ENCODE measurements at places on chromosomes 5 and 9. TPM values are rescaled to one million over a fixed set of nuclear protein-coding genes. Genes with fewer than 3 reads are reported as not detected.

C9orf85 gene
- total RNA-seq, result 14.1 TPM

PCDHB16 gene
- 6.3 TPM for total RNA-seq

ADGRV1 gene
- 55.3 TPM for total RNA-seq

C9 gene
- total RNA-seq, result not detected

TNFSF8 gene
- 9.8 TPM for total RNA-seq

C9orf50 gene
- not detected for total RNA-seq

PKD2L2 gene
- not detected for total RNA-seq

HTR4 gene
- total RNA-seq, result 0.66 TPM

RNF44 gene
- total RNA-seq, result 17.1 TPM

GRM6 gene
- not detected for total RNA-seq

- H3K4me3 ChIP-seq, result no peak overlapping the region
- no peaks in the 10 kb centered on the region for H3K36me3 ChIP-seq
- no peaks in the 10 kb centered on the region for H3K27me3 ChIP-seq
Measured at GRCh38 chr5:102018690-102019089, 277.4 kb downstream of the SLCO4C1 start.

DNA sequence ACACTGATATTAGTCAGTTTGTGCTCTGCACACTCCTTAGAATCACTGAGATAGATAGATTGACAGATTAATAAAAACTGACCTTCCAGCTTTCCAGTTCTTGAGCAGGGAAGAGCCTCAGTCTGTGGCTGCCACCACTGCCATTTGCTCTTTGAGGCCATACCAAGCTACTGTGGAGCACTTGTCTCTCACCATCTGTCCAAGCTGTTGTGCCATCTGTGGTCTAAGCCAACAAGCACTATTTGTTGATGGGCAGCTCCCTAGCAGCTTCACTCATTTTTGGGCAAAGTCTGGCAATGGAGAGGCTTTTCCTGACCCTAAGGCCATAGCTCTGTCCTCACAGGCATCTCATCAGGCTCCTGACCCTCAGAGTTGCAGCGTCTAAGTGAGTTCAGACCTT lies 30.4 kb downstream of the HTR1A start:
- H3K27me3 ChIP-seq, result no peaks in the 10 kb centered on the region
- no peak overlapping the region for H3K27ac ChIP-seq
- DNase-seq, result no peak
- no peak overlapping the region for H3K4me3 ChIP-seq
- H3K4me1 ChIP-seq, result no peaks in the 10 kb centered on the region

GRCh38 chr5:137699336-137700281 lies 36.3 kb downstream of the KLHL3 start:
- H3K27me3 ChIP-seq, result no peaks in the 10 kb centered on the region
- DNase-seq, result no peak
- no peak overlapping the region for H3K4me3 ChIP-seq

GRCh38 chr5:151772029-151772845 lies 483 bp downstream of the G3BP1 start:
- H3K4me1 ChIP-seq, result peaks cover 3% of the 10 kb centered on the region
- H3K36me3 ChIP-seq, result no peaks in the 10 kb centered on the region
- peak overlapping the region; percentile 92 for H3K4me3 ChIP-seq
- H3K27me3 ChIP-seq, result no peaks in the 10 kb centered on the region
- H3K27ac ChIP-seq, result peak overlapping the region; percentile 95

GRCh38 chr9:19456426-19456825 lies 47.6 kb downstream of the ACER2 start:
- no peaks in the 10 kb centered on the region for H3K4me1 ChIP-seq
- H3K27me3 ChIP-seq, result no peaks in the 10 kb centered on the region
- H3K36me3 ChIP-seq, result no peaks in the 10 kb centered on the region
- no peak for DNase-seq

DNA sequence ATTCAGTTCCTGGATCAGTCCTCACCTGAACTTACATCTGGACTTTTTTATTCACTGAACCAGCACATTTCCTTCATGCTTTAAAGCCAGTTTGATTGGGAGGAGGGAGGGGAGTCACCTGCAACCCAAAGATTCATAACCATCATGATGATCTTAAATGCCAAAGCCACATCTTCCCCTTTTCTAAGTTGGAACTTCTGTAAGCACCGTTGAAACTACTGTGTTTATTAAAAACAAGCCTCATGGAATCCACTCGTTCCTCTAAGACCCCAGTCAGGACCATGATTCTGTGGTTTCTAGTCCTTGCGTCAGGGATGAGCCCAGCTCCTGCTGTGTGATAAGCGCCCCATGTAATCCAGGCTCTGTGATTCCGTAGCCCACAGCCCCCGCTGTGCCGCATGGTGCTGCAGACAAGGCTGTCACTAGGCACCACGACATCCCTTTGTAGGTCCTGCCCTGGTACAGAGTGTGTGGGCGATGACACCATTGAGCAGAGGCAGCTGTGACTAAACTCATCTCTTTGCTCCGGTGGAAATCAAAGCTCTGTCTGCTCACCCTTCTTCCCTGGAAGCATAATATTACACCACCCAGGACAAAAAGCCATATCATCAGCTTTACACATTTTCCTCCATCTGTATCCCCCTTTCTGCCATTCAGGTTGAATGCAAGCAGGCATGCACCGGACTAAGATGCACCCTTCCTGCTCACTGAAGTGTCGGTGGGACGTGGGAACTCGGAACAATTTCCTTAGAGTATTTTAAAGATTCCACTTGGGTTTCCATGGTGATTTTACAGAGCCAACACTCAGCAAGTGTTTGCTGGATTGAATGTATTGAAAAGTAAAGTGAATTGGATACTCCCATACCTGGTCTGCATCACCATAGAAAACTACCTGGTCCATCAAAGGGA lies 132.0 kb upstream of the FSTL4 start:
- H3K4me1 ChIP-seq, result no peaks in the 10 kb centered on the region
- no peaks in the 10 kb centered on the region for H3K36me3 ChIP-seq

DNA sequence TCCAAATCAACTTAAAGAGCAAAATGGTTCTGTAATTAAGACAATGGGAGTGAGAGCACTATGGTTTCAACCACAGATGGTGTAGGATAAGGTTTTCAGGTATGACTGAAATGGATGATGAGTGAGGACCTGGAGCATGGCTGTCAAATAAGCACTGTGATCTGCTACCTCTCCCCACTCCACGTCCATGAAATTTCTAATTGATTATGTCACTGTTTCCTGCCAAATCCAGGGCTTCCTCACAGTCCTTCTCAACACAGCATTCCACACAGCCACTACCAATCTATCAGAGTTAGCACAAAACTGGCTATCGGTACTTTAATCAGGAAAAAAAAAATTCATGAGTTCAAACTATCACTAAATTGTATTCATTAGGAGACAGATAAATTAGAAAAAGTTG lies 420.4 kb upstream of the WWC1 start:
- H3K27ac ChIP-seq, result no peak overlapping the region
- no peaks in the 10 kb centered on the region for H3K27me3 ChIP-seq
- DNase-seq, result no peak
- no peaks in the 10 kb centered on the region for H3K36me3 ChIP-seq
- no peak overlapping the region for H3K4me3 ChIP-seq

DNA sequence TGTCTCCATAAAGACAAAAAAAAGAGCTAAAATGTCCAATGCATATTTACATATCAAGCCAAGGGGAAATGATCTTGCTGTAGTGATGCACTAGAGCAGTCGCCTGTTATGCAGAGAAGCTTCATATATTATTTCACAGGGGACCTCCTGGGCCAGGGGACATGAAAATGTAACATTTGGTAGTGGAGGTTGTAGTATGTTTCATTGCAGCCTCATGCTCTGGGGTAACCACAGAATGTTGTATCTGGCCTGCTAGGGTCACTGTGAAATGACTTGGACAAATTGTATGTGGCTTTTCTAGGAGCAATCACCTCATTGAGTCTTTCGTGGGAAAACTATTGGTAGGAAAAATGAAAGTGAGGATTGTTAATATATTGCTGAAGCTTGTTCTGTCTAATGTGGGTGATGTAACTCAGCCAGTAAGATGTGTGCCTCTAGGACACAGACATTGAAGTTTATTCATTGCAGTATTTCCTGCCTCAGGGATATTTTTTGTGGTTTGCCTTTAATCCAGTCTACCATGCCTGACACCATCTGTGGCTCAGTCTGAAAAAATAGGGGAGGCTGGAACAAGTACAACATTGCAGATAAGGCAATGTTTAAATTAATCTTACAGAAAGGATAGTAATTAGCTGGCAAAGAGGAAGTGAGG lies 430.8 kb upstream of the TNC start:
- no peaks in the 10 kb centered on the region for H3K36me3 ChIP-seq
- no peak overlapping the region for H3K4me3 ChIP-seq
- no peak for DNase-seq

DNA sequence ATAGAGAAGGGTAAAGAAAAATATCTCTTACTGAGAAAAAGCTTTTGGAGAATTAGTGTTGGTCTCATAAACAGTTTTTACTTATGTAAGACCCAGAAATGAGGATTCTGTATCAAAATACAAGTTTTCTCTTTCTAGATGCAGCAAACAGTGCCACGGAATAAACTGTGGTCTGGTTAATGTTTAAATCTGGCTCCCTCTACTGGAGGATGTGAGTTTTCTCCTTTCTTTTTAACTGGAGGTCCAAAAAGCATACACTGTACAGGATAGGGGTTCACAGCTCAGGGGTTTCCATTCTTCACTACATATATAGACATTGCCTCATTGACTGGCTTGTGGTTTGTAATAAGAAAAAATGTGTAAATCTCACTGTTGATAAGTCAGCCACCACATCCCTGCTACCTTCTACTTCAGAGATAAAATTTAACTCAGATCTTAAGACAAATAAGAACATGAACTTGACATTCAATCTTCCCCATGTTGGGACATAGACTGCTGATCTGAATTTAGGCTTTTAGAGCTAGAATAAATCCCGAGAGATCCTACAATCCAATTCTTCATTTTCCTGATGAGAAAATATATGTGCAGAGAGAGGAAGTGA lies 98.9 kb downstream of the CFAP95 start:
- H3K36me3 ChIP-seq, result no peaks in the 10 kb centered on the region
- no peaks in the 10 kb centered on the region for H3K27me3 ChIP-seq
- H3K27ac ChIP-seq, result no peak overlapping the region
- DNase-seq, result no peak
- H3K4me1 ChIP-seq, result no peaks in the 10 kb centered on the region

- peak; percentile 73 for DNase-seq
- H3K36me3 ChIP-seq, result no peaks in the 10 kb centered on the region
- H3K27me3 ChIP-seq, result no peaks in the 10 kb centered on the region
Measured at GRCh38 chr9:127122176-127123063, at the start of gene ANGPTL2. ANGPTL2 (minus strand) TSS chr9:127122635; CDS start chr9:127108731, 13,904 bp downstream.

DNA sequence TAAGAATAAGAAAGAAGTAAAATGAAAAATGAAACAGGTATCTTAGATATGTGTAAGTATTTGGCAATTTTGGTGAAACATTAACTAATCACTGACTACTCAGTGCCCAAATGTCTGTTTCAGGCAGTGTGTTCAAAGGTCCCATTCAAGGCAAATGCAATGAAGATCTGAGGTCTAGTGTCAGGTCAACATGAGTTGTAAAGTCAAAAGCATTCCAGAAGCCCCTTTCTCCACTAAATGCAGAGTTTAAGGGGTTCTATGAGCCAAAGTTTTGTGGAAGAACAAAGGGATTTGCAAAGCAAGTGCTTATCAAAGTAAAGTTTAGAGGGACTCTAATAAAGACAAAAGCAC lies 71.0 kb upstream of the GPBP1 start:
- no peaks in the 10 kb centered on the region for H3K4me1 ChIP-seq
- DNase-seq, result no peak
- H3K36me3 ChIP-seq, result no peaks in the 10 kb centered on the region
- no peak overlapping the region for H3K4me3 ChIP-seq

DNA sequence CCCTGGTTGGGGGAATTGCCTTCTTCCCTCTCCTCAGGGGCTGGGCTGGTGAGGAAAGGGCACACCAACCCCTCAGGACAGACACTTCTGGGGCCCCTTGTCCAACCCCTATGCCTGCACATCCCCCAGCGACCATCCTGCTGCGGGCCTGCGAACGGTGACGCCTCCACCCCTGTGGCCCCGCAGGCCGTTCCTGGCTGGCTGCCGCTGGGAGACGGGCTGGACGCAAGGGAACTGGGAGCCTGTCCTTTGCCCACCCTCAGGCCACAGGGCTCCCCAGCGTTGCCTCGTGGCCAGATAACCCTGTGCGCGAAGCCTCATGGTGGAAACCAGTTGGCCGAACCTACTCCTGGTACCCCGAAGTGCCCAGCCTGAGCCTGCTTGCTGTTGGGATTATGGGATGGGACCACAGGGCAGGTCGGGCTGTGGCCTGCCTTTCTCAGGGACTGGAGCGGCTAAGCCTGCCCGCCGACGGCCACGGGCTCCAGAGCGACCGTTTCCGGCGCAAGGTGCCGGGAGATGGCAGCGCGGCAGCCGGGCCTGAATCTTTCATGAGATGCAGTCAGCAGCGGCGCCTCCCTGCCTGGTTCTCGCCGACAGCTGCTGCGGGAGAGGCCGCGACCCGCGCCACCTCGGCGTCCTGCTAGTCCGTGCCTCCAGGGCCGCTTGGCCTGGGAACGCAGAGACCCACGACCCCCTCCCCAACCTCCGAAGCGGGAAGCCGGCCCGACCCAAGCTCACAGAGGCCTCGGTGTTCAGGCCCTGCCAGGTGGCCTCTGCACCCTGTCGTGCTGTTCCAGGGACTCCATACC lies 6.5 kb upstream of the PITX1 start:
- H3K27me3 ChIP-seq, result peaks cover 93% of the 10 kb centered on the region
- no peak for DNase-seq
- H3K27ac ChIP-seq, result no peak overlapping the region
- H3K4me3 ChIP-seq, result no peak overlapping the region
- H3K36me3 ChIP-seq, result no peaks in the 10 kb centered on the region

GRCh38 chr5:39505791-39506190 lies 81.0 kb upstream of the DAB2 start:
- H3K4me3 ChIP-seq, result no peak overlapping the region
- H3K4me1 ChIP-seq, result no peaks in the 10 kb centered on the region
- H3K27ac ChIP-seq, result no peak overlapping the region
- H3K36me3 ChIP-seq, result no peaks in the 10 kb centered on the region
- DNase-seq, result no peak

DNA sequence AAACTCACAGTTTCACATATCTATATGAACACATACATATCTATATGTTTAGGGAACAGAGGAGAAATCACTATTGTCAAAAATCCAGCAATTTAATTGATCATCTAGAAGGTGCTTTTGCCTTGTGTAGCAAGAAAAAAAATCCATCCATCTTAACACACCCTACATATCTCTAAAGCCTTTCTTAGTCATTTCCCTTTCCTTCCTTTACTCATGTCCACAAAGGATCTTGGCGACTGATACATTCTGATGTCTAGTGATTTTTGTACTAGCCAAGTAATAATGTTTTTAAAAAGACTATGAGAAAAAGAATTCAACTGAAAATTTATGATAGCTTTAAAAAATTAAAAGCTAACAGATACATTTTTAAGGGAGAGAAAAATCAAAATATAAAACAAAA lies 22.5 kb downstream of the ZDHHC21 start:
- no peaks in the 10 kb centered on the region for H3K4me1 ChIP-seq
- H3K27me3 ChIP-seq, result no peaks in the 10 kb centered on the region
- no peaks in the 10 kb centered on the region for H3K36me3 ChIP-seq
- DNase-seq, result no peak

- H3K36me3 ChIP-seq, result no peaks in the 10 kb centered on the region
- no peak overlapping the region for H3K4me3 ChIP-seq
- H3K27me3 ChIP-seq, result no peaks in the 10 kb centered on the region
- no peak for DNase-seq
- peak overlapping the region; percentile 46 for H3K27ac ChIP-seq
Measured at GRCh38 chr9:122318284-122318683, 52.5 kb upstream of the PTGS1 start.
